Renal pelvis (tissue), 12 donors: ENCODE measurements at places on chromosomes 2 and 18.

GRCh38 chr18:35027206-35027605 is 14.0 kb upstream of the MAPRE2 start:
- DNase-seq: no peak

DNA sequence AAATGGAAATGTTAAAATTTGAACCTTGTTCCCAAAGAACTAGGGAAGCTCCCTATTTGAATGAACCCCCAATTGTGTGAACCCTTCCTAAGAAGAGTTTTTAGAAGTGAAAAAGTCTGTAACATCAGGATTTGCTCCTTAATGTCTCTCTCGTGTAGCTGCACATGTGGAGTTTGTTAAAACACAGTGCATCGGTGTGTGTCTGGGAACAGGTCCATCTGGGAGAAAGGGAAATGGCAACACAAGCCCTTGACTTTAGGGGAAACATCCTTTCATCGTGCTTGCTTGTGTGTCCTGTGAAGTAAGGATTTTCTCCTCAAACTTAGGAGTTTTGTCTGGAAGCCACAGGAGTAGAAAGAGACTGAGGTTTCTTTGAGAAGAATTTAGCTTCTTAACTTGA is 203.9 kb downstream of the PRKCE start:
- DNase-seq: no peak

GRCh38 chr2:224309176-224309575 is 92.7 kb downstream of the FAM124B start:
- no peak for DNase-seq

GRCh38 chr2:12075603-12076002 is 329.2 kb downstream of the LPIN1 start:
- no peak for DNase-seq

DNA sequence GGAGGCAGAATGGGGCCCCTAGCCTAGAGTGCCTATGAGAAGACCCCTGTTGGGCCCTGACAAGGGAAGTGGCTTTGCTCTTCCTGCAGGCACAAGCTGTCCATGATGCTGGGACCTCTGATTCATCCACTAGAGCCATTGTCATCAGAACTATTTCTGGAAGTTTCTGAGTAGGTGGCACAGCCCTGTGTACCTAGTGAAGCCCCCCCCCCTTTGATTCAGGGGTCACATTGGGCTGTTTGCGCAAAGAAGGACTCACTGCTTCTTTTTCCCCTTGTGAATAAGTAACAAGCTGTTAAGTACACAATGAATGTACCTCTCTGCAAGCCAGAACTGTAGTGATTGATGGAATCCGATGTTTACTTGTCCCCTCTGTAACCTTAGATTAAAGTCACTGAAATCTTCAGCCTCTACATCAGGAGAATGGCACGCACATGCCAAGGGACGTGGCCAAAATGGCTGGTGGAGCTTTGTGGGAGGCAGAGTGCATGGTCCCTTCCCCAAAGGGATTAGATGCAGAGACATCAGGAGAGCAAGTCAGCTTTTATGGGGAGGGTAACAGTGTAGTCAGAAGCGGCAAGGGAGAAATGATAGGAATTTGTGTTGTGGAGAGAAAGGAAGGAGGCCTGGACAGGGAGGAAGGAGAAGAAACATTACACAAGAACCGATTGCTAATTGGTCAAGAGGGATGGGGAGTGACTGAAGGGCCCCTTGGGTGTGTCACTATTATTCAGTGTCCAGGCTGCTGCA is 267.6 kb upstream of the RAB12 start:
- DNase-seq: peak; percentile 63

DNA sequence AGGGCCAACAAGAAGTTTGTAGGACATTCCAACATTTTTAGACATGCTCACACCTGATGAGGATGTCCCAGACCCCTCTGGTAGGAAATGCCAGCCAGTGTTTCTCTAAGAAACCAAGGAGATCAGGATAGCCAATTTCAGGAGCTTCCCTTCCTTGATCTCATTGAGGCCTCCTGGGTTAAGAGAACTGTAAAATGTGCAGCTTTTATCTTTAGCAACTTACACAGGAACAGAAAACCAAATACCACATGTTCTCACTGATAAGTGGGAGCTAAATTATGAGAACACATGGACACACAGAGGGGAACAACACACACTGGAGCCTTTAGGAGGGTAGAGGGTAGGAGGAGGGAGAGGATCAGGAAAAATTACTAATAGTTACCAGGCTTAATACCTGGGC is 99.6 kb upstream of the MAP2 start:
- DNase-seq: no peak

GRCh38 chr2:9538000-9538507 is 17.6 kb downstream of the ADAM17 start:
- DNase-seq: peak; percentile 35

- DNase-seq: no peak
These were observed 44.8 kb upstream of the ANKRD62 start for GRCh38 chr18:12048827-12049175.

- DNase-seq: peak; percentile 53
These were observed 34.1 kb downstream of the WDR35 start for GRCh38 chr2:19955544-19956422.

GRCh38 chr2:164721430-164721829 is 100.1 kb upstream of the GRB14 start:
- DNase-seq: no peak

- DNase-seq: no peak
These were observed 115.0 kb downstream of the STK39 start for GRCh38 chr2:168132389-168132788.

DNA sequence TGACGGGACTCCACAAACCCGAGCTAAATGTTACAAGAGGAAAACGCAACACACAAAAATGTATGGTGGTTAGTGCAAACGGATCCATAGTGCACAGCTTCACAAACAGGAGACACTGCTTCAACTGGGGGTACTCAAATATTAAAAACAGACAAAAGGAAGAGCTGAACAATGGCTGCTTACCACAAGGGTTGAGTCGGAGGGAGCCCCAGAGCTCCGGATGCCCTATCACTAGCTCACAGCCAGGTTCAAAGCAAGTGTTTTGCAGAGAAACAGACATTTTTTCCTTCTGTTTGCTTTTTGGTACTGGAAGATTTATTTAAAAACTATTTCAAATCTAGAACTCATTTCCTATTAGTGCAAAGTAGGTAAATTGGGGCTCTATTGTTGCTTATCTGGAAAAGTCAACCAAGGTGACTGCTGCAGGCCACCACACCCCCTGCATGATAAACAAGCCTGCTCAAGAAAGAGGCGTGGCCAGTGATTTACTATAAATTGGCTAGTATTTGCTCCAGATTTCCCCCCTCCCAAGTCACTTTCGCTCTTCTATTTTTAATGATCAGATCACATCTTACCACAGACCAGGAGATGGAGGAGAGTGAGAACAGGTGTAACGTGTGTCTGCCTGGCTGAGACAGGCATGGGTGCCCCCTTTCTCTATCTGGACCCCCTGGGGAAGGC is 46.5 kb downstream of the ZAP70 start:
- DNase-seq: no peak

GRCh38 chr2:171793691-171794678 is 100.1 kb downstream of the SLC25A12 start:
- DNase-seq: no peak

DNA sequence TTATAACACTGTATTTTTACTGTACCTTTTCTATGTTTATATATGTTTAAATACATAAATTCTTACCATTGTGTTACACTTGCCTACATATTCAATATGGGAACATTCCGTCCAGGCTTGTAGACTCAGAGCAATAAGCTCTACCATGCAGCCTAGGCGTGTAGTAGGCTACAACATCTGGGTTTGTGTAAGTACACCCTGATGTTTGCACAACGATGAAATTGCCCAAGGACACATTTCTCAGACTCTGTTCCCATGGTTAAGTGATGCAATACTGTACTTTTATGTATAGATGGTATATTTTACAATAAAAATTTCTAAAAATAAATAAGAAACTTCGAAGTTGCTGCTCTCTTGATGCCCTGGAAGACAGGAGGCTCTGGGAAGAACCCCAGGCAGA is 38.4 kb downstream of the YPEL5 start:
- no peak for DNase-seq

DNA sequence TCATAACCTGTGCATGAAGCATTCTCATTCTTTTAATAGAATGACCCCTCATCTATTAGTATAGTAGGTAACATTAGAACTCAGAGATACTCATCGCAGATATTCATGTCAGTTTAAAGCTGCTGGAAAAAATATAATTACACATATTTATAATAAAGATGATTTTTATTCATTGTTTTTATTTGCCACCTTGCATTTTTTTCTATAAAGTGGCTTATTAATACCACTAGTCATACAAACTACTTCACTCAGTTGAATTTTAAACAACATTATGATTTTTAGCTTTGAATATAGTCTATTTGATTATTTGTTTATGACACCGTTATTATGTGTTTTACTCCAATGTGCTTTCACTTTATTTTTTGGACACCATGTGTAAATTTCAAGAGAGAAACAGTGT is 23.9 kb upstream of the GULP1 start:
- DNase-seq: no peak

- no peak for DNase-seq
These were observed 8.2 kb upstream of the GAREM2 start for GRCh38 chr2:26164641-26165211.

GRCh38 chr2:106827158-106827557 is 58.8 kb downstream of the ST6GAL2 start:
- DNase-seq: no peak
